ENCODE measurements at places on chromosomes 12 and 14. TPM values are rescaled to one million over a fixed set of nuclear protein-coding genes. Genes with fewer than 3 reads are reported as not detected.

Gene TMEM233
- 0.09 TPM for total RNA-seq

Gene ASIC1
- total RNA-seq: 2.4 TPM

DNA sequence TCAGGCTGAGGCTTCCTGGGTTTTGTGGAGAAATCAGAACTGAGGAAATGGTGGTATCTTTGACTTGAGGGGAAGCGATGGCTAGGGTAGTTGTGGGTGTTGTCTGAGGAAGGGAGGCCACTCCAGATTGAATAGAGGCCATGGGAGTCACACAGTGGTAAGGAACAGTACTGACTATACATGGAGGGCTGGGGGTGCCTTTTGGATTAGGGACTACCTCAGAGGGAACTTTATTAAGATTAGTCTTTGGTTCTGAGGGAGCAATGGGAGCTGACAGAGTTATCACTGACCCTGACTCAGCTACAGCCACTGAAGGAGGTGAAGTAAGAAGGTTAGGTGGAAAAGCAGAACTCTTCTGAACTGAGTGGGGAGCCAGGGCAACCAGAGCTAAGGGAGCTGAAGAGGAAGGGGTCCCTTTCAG, 4.4 kb downstream of the NACA start:
- no peak for DNase-seq

DNA sequence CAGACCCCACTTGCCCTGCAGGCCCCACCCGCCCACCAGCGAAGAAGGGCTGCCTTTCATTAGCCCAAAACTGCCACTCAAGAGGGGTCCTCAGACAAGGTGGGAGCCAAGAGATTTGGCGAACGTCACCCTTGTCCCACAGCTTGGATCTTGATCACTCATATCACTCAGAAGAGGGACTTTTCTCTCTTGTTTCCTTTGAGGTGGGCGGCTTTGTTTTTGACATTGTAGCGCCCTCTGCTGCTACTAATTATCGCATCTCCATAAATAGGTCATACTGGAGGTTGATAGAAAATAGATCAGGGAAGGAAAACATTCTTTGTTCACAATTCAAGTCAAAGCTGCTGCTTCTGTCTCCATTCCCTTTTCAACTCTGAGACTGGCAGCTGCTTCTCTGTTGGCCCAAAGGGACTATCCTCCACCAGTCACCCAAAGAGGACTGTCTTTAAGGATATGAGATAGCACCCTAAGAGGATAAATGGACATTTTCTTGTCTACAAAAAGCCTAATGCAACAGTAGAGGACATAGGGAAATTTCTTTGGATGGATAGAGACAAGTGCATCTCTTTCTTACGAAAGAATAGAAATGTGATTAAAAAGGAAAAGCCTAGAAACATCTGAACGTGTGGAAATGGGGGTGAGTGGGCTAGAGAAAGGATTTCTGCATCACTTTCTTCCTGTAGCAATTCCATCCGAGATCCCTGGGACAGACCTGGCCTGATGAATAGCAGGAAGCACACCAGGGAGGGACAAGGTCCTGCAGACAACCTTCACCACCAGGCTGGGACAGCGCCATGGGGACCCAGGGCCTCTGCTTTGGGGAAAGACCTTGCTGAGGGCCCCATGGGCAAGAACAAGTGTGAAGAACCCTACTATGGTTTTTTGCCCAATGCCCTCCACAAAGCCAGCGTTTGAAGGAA, 115.8 kb downstream of the DAD1 start:
- no peak for DNase-seq

- no peak for DNase-seq
Observed at GRCh38 chr12:67649261-67649569, 670 bp downstream of the DYRK2 start.

DNA sequence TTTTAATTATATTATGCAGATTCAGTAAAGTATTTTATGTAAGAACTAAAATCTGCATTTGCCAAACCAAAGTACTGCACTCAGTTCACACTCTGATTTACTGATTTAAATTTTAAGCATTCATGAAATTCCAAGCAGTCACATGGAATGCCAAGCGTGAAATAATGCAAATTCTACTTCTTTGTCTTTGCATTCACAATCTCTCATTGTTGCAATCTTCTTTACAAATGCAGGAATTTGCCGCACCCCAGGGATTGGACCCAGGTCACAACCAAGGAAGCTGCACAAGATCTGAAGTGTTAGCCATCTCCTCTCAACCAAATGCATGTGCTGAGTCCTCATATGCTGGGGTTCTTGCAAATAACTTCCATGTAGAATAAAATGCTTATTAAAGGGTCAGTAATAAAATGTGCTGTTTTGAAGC, 71.9 kb downstream of the TUNAR start:
- DNase-seq: peak; percentile 91

DNA sequence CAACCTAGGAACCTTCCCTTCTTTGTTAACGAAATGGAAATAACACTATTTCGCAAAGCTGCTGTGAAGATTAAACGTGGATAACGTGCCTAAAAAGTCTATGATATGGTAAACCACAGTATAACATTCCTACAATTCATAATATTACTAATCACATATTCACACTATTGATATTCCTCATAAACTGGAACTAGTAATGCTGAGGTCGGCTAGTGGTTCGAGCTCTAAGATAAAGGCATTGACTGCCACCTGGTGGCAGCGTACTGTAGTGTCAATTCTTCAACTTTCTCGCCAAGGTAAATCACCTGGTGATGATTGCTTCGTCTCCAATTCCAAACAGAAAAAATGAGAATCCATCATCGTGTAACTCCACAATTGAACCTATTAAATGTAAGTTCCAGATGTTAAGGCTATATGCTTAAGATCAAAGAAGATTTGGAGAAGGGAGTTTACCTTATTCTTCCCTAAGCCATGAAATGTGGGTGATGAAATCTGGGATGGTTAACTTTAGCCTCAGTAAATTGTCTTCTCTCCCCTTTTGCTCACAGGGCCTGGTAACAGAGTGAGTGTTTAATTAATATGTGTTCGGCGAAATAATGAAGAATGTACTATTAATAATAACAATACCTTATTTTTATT, 197.5 kb upstream of the TMEM132C start:
- DNase-seq: no peak

Gene PSME2
- 118 TPM for total RNA-seq

Gene WASHC4
- total RNA-seq: 40.2 TPM

DNA sequence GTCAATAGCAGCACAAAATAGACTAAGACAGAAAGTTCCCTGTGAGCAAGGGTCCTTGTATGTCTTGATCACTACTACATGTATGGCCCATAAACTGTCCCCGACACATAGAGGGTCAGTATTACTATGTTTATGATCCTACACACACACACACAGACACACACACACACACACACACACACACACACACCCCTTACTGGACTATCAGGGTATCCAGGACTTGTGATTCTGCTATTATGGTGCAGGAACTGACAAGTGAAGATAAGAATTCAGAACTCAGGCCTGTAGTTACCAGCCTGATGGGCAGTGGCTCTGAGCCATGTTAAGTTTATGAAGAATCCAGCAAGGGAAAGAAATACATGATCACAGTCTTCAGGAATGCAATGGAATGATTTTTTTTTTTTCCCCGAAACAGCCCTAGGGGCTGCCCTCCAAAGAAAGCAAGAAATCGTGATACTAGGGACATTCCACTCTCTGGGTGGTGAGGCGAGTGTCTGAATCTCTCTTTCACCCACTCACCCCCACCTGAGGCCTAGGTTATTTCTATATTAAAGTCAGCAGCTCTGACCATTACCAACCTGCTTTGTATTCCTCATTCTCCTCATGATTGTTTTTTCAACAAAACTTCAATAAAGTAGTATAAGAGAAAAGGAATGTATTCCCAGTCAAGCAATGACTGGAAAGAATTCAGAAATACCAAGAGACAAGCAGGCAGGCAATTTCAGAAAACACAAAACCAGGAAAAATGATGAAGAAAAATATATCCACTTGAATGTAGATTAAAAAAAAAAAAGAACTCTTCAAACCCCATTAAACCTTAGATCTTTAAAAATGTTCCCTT, 105.8 kb downstream of the AVPR1A start:
- DNase-seq: no peak

GRCh38 chr14:98819132-98819866, 452.7 kb downstream of the BCL11B start:
- DNase-seq: peak; percentile 82

Data from H1 (cell line).